ENCODE measurements at places on chromosomes 3 and 15. TPM values are rescaled to one million over a fixed set of nuclear protein-coding genes. Genes with fewer than 3 reads are reported as not detected.

DNA sequence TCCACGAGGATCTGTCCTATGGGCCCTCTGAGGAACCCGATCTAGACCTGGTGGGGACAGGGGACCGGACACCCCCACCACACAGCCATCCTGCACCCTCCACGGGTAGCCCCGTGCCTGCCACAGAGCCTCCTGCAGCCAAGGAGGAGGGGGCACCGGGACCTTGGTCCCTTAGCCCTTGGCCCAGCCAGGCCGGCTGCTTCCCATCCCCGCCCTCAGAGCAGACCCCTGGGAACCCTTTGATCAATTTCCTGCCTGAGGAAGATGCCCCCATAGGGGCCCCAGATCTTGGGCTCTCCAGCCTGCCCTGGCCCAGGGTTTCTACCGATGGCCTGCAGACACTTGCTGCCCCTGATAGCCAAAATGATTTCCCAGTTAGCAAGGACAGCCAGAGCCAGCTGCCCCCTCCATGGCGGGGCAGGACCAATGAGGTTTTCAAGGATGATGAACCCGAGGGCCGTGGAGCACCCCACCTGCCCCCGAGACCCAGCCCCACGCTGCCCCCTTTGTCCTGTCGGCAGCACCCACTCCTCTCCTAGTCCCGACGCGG is 91.5 kb downstream of the TBC1D2B start:
- H3K4me3 ChIP-seq: no peak overlapping the region

- peak overlapping the region; percentile 99 for H3K27ac ChIP-seq
- no peaks in the 10 kb centered on the region for H3K27me3 ChIP-seq
- peak; percentile 92 for DNase-seq
- H3K4me3 ChIP-seq: peak overlapping the region; percentile 92
- H3K36me3 ChIP-seq: no peaks in the 10 kb centered on the region
Measured at GRCh38 chr3:61560517-61561373, 626 bp upstream of the PTPRG start.

GRCh38 chr3:196268284-196269163 is 19.0 kb downstream of the PCYT1A start:
- H3K27me3 ChIP-seq: no peaks in the 10 kb centered on the region
- H3K36me3 ChIP-seq: peaks cover 44% of the 10 kb centered on the region

- H3K4me1 ChIP-seq: no peaks in the 10 kb centered on the region
- DNase-seq: no peak
- no peaks in the 10 kb centered on the region for H3K27me3 ChIP-seq
- no peak overlapping the region for H3K4me3 ChIP-seq
Measured at GRCh38 chr15:85847031-85847430, 52.3 kb upstream of the KLHL25 start.

- DNase-seq: no peak
- no peaks in the 10 kb centered on the region for H3K27me3 ChIP-seq
- H3K27ac ChIP-seq: no peak overlapping the region
- peaks cover 4% of the 10 kb centered on the region for H3K4me1 ChIP-seq
- no peak overlapping the region for H3K4me3 ChIP-seq
Measured at GRCh38 chr3:16898595-16899395, 14.0 kb downstream of the PLCL2 start.

DNA sequence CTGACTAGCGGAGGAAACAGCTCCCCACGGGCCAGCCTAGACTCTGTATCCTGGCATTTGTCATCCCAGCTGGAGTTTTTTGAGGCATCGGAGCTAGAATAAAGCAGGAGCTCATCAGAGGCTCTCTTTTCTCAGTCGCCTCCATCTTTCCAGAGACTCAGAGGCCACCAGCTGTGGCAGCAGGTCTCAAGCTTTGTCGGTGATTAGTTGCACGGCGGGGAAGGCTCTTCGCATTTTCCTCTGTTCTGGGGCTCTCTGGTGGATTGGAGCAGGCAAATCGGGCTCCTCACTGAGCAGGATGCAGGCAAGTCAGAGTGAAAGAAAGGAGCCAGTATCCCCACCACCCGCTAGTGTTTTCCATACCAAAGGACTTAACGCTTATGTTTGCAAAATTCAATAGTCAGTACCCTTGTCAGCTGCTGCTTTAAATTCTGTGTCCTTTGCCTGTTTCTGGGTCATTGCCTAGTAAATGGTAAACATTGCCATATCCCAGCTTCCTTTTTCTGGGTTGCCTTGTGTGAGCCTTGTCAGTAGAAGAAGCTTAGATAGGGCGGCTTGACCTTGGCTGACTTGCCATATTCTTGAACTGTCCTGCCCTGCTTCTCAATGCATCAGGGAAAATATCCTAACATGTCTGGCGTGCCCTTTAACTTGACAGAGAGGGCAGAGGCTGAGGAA is 127.1 kb downstream of the PTPRG start:
- H3K4me1 ChIP-seq: peaks cover 32% of the 10 kb centered on the region
- no peak for DNase-seq
- peak overlapping the region; percentile 15 for H3K27ac ChIP-seq
- peaks cover 2% of the 10 kb centered on the region for H3K36me3 ChIP-seq
- H3K27me3 ChIP-seq: no peaks in the 10 kb centered on the region
- no peak overlapping the region for H3K4me3 ChIP-seq

DNA sequence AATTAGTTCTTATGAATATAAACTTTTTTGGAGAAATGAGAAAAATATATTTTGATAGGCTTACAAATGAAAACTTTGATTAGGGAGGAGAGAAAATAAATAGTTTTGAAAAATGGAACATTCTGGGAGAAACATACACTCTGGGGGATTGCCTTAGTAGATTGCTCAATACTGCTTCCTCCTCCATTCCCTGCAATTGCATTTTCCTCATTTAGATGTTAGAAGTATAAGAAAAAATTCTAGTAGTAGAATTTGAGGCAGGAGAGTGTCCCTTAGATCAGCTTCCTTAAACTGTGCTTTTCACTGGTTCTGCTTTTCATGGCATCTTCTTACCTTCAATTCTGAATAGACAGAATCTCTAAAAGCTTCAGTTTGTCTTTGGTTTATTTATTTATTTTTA is 46.2 kb upstream of the CTDSPL2 start:
- peaks cover 6% of the 10 kb centered on the region for H3K36me3 ChIP-seq
- no peaks in the 10 kb centered on the region for H3K27me3 ChIP-seq
- H3K4me1 ChIP-seq: no peaks in the 10 kb centered on the region
- peak; percentile 19 for DNase-seq
- H3K4me3 ChIP-seq: no peak overlapping the region
- H3K27ac ChIP-seq: no peak overlapping the region

DNA sequence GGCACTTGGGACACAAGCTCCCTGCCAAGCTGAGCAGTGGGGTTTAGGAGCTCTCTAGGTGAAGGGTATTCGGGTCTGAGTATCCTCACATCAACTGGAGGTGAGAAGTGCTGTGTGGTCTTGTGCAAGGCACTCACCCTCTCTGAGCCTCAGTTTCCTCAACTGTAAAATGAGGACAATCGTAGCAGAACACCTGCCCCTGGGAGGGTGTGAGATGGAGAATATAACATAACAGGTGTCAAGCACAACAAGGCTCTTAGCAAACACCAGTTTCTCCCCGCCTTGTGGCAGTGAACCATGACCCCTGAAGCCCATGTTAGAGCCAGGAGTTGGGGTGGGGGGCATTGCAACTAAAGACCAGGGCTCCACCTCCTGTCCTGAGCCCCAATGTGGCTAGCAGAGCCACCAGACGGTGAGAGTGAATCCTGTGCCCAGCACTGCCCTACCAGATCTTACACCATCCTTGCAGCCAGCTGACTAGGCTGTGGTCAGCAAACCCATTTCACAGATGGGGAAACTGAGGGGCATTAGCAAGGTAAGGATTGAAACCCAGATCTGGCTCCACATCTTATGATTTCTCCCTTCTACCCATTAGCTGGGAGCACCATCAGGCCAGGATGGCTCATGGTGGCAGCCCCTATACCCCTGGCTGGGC is 2.6 kb upstream of the PLXND1 start:
- H3K36me3 ChIP-seq: peaks cover 4% of the 10 kb centered on the region
- peaks cover 66% of the 10 kb centered on the region for H3K4me1 ChIP-seq
- peak overlapping the region; percentile 50 for H3K27ac ChIP-seq
- peaks cover 6% of the 10 kb centered on the region for H3K27me3 ChIP-seq

GRCh38 chr15:76840830-76841460 is 64.2 kb downstream of the SCAPER start:
- H3K27ac ChIP-seq: no peak overlapping the region
- H3K27me3 ChIP-seq: no peaks in the 10 kb centered on the region
- no peak overlapping the region for H3K4me3 ChIP-seq
- H3K36me3 ChIP-seq: no peaks in the 10 kb centered on the region
- H3K4me1 ChIP-seq: no peaks in the 10 kb centered on the region

GRCh38 chr3:179880868-179881267 is 155.9 kb downstream of the PEX5L start:
- no peaks in the 10 kb centered on the region for H3K27me3 ChIP-seq
- no peaks in the 10 kb centered on the region for H3K36me3 ChIP-seq
- H3K27ac ChIP-seq: no peak overlapping the region
- peaks cover 3% of the 10 kb centered on the region for H3K4me1 ChIP-seq
- no peak for DNase-seq

DNA sequence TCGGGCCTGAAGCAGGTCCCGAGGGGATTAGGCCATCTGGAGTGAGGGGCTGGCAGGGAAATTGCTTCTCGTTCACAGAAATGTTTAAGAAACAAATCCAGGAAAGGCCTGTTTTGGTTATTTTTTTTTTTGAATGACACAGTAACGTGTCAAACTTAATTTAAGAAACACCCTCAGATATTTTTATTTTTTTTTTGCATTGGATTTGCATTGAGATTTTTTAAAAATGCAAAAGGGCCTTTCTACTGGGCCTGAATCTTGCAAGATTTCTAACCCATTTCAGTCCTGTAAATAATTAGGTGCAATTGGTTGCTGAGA is 25.0 kb upstream of the KLF13 start:
- no peaks in the 10 kb centered on the region for H3K36me3 ChIP-seq
- peaks cover 78% of the 10 kb centered on the region for H3K4me1 ChIP-seq
- H3K4me3 ChIP-seq: no peak overlapping the region
- H3K27me3 ChIP-seq: no peaks in the 10 kb centered on the region

DNA sequence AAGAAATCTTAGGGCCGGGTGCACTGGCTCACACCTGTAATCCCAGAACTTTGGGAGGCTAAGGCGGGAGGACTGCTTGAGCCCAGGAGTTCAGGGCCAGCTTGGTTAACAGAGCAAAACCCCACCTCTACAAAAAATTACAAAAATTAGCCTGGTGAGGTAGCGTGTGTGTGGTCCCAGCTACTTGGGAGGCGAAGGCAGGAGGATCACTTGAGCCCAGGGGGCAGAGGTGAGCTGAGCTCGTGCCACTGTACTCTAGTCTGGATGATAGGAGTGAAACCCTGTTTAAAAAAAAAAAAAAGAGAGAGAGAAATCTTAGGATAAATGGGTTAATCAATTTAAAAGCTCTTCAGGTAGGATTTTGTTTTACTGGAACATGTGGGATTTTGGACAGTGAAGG is 31.2 kb upstream of the DUT start:
- no peaks in the 10 kb centered on the region for H3K36me3 ChIP-seq
- no peak overlapping the region for H3K4me3 ChIP-seq
- no peaks in the 10 kb centered on the region for H3K27me3 ChIP-seq

GRCh38 chr3:196236223-196236622 is 19.9 kb downstream of the SLC51A start:
- no peak overlapping the region for H3K27ac ChIP-seq
- DNase-seq: peak; percentile 39
- H3K4me3 ChIP-seq: no peak overlapping the region

GRCh38 chr15:98881526-98882520 is 125.8 kb downstream of the PGPEP1L start:
- no peaks in the 10 kb centered on the region for H3K36me3 ChIP-seq
- no peak overlapping the region for H3K4me3 ChIP-seq
- H3K27me3 ChIP-seq: no peaks in the 10 kb centered on the region
- peaks cover 3% of the 10 kb centered on the region for H3K4me1 ChIP-seq

DNA sequence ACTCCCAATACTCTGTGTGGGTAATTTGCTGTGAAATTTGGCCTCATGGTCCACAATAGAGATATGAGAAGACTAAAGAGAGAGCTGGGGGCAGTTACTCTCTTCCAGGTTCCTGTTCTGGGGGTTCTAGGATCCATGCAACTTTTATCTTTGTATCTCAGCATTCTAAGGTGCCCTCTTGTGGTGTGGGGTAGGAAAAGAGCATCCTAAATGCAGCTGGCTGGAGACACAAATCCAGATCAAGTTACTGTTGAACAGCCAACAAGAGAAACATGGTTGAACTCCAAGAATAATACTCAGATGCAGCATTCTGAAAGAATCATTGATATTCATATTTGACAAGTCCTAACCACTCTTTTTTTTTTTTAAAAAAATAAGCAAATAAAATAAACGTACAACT is 238.2 kb downstream of the GREM1 start:
- DNase-seq: peak; percentile 80
- H3K36me3 ChIP-seq: no peaks in the 10 kb centered on the region
- H3K27me3 ChIP-seq: no peaks in the 10 kb centered on the region
- H3K4me3 ChIP-seq: no peak overlapping the region

ANKUB1 gene
- not detected for total RNA-seq

PLCD1 gene
- total RNA-seq: 14.0 TPM

FBXW12 gene
- total RNA-seq: 0.09 TPM

GOLGA8B gene
- 15.6 TPM for total RNA-seq

CCR9 gene
- 0.09 TPM for total RNA-seq

TTC14 gene
- 27.8 TPM for total RNA-seq

CAND2 gene
- total RNA-seq: 27.2 TPM

DPH6 gene
- 23.1 TPM for total RNA-seq

SLC7A14 gene
- total RNA-seq: under 0.01 TPM

Data from muscle of leg (tissue), 16 donors.